NCI-H1105 treated with DMSO at 0.1 percent for 48 hours (cell line): ENCODE measurements at places on chromosomes 1 and 21.
A peak's percentile ranks its signal among the peaks of the same experiment; 100 is the strongest.

DNA sequence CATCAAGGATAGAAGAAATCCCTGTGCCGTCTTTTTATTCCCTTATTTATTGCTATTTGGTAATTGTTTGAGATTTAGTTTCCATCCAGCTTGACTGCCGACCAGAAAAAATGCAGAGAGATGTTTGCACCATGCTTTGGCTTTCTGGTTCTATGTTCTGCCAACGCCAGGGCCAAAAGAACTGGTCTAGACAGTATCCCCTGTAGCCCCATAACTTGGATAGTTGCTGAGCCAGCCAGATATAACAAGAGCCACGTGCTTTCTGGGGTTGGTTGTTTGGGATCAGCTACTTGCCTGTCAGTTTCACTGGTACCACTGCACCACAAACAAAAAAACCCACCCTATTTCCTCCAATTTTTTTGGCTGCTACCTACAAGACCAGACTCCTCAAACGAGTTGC lies 99.0 kb downstream of the TGFB2 start:
- no peak for DNase-seq

DNA sequence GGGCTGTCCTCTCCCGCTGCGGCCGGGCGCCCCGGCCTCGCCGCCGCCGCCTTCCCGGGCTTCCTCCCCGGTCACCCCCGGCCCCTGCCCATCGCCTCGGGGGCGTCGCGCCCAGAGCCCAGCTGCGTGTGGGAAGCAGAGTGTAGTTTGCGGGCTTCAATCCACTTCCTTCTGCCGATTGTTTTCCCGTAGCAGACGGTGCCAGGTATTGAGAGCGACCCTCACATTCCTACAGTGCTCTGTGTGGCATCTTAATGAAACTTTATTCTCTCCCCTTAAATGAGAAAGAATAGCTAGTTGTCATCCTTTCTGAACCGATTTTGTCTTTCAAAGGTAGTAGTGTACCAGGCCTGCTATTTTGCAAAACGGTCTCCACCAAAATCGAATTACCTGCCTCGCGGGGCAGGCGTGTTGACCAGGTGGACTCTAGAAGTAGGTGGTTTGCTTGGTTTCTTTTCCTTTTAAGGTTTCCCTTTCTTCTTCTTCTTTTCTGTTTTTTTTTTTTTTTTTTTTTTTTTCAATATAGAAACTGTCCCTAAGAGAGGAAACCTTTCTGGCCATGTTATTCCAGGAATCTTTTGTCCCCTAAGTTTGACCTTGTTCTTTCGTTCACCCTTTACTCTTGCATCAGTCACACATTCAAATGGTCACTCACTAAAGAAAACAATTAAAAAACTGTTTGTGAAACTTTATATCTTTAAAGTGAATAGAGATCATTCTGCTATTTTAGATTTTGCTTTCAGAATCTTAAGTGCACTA lies 881 bp downstream of the USP25 start:
- no peak for DNase-seq

DNA sequence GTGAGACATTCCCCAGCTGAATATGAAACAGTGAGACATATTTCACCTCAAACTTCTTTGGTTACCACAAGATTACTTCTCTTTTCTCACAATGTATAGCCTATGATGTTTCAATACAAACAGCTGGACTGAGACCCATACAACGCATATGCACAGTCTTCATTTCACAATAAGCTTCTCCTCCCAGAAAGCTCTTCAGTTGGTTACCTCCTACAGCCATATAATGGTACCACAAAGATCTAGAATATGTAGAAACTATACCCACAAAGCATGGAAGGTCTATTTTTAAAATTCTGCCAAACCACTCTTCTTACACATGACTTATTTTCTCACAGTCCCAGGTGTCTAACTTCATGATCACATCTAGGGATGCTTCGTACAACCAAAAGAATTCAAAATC lies 70.8 kb downstream of the JAK1 start:
- no peak for DNase-seq

DNA sequence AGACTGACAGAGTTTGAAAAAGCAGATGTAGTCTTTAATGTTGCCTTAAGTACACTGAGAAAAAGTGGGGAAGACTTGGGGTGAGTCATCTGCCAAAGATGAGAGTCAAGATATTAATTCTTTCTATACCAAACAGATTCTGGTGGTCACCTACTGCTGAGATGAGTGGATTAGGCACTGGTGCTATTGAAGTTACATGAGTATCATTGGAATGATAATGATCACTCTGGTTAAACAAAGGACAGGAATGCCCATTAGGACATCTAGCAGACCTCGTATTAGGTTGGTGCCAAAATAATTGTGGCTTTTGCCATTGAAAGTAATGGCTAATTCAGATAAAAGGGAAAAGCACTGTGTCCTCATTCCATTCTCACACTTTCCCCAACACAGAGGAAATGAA lies 1588.9 kb downstream of the KCNT2 start:
- no peak for DNase-seq

- no peak for DNase-seq
Measured at GRCh38 chr1:195096051-195096521, 1512.2 kb downstream of the KCNT2 start.

DNA sequence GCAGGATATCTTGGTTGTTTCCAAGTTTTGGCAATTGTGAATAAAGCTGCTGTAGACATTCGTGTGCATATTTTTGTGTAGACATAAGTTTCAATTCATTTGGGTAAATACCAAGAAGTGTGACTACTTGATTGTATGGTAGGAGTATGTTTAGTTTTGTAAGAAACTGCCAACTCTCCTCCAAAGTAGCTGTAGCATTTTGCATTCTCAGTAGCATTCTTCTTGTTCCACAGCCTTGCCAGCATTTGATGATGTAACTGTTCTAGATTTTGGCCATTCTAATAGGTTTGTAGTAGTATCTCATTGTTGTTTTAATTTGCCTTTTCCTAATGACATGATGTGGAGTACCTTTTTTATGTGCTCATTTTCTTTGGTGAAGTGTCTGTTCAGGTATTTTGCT lies 38.6 kb upstream of the PLA2G4A start:
- DNase-seq, result no peak

- no peak for DNase-seq
Measured at GRCh38 chr1:89725011-89725370, 92.1 kb downstream of the LRRC8C start.

DNA sequence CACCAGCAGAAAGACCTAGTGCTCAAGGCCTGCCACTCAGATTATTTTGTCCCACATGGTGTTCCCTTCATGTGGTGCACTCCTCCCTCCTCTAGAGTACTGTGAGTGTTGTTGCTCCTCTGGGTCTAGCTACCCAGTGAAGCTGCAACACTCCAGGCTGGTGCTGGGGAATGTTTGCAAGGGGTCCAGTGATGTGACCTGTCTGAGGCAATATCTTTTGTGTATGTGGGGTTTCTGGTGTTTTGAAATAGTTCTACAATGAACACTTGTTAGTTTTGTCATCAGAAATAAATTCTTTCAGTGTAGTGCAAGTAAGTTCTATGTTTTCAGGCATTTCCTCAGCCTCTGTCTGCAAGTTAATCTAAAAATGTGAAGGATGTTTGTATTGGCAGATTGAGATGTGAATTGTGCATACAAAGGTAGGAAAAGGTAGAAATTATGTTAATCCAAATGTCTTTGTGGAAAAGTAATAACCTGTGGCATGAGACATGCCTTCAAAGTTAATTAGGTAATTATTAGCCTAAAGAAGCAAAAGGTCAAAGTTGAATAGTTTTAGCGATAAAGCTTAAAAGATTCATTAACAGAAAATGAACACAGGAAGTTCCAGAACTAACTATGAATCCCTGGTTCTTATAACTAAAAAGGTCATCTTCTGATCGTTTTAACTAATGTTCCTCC lies 616.8 kb downstream of the LTN1 start:
- no peak for DNase-seq

GRCh38 chr21:14308234-14308633 lies 74.7 kb downstream of the HSPA13 start:
- DNase-seq, result no peak

- no peak for DNase-seq
Measured at GRCh38 chr1:4851385-4852065, 197.1 kb downstream of the AJAP1 start.

GRCh38 chr1:198328458-198329032 lies 171.7 kb downstream of the NEK7 start:
- no peak for DNase-seq

DNA sequence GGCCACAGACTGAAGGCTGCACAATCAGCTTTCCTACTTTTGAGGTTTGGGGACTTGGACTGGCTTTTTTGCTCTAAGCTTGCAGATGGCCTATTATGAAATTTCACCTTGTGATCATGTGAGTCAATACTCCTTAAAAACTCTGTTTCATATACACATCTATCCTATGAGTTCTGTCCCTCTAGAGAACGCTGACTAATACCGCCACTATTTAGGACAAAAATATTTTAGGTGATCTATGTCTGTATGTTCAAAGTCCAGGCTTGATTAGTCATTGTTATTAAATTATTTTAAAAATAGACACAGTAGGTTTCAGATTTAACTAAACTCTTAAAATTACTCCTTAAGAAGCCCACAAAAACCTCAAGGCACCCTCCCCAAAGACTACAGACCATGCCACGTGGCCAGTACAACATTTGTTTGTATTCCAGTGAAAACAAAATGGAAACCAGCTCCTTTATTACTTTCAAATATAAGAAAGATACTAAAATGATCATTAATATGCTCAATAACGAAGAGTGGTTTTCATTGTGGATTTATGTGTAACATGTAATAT lies 63.1 kb downstream of the TMPRSS15 start:
- no peak for DNase-seq

DNA sequence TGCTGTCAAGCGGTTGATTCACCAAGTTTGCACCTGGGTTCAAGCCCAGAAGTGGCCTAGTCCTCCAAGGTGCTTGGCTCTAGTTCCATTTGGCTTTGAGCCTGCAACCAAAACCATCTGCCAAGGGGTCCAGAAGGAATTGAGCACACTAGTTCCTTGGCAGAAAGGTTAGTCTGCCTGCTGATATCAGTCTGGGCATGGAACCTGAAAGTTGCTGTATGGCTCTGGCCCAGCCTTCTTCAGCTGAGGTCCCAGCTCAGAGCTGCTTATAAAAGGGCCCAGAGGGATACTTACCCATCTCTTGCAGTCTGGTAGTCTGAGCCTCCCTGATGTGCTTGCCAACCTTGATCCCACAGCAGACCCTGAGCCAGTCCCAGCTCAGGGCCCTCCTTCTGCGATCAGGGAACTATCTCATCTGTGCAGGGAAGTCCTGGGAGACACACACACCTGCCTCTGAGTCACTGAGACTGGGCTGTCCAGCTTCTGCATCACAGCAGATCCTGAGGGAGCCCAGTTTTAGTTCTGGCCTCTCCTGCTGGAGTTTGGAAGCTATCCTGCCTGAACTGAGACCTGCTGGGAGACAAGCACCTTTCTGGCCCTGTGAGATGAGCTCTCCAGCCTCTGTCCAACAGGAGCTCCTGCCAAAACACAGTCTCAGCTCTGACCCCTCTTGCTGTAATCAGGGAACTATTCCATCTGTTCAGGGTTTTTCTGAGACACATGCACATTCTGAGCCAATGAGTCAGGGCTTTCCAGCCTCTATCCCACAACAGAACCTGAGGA lies 75.8 kb downstream of the CTH start:
- no peak for DNase-seq

GRCh38 chr1:102852613-102853012 lies 255.7 kb downstream of the COL11A1 start:
- no peak for DNase-seq

GRCh38 chr1:85303440-85304162 lies 27.2 kb upstream of the BCL10 start:
- no peak for DNase-seq

- DNase-seq, result peak; percentile 55
Measured at GRCh38 chr1:8671306-8671917, 146.0 kb downstream of the RERE start.

GRCh38 chr1:82775406-82776000 lies 974.8 kb downstream of the ADGRL2 start:
- no peak for DNase-seq

DNA sequence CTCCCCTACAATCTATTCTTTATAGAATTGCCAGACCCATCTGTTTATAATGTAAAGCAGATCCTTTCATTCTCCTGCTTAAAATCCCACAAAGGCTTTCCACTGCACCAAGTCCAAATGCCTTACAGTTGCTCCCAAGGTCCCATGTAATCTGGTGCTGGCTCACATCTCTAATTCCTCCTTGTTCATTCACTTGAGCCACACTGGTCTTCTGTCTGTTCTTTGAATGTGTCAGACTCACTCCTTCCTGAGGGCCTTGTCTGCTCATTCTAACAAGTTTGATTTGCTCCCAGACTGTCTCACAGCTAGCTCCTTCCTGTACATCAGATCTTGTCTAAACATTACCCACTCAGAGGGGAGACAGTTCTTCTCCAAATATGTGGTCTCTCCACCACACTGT lies 38.9 kb downstream of the ALG14 start:
- no peak for DNase-seq

DNA sequence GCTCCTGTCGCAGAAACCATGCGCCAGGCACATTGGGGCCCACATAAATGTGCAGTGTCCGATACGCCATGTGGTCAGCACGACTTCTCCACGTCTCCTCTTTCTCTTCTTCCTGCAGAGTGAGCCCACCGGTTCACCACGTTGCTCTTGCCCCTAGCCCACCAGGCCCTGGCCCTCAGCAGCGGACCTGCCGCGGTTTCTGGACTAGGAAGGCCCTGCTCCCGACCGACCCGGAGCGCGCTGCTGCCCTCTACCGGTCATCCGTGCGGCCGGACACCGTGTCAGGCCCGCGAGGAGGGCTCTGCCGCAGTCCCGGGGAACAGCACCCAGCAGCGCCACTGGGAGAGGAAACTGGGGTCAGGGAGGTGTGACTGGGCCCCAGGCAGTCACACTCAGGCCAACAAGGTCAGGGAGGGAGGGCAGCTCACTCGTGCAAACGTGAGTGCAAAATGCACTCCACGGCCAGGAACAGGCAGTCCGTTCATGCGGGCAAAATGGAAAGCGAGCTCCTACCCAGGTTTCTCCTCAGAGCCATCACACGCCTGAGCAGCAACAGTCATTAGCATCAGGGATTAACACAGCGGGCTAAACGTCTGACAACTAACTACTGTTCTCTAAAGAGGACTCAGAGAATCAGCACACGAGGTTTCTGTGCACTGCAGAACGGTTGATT lies 13.7 kb downstream of the TLR5 start:
- DNase-seq, result no peak

DNA sequence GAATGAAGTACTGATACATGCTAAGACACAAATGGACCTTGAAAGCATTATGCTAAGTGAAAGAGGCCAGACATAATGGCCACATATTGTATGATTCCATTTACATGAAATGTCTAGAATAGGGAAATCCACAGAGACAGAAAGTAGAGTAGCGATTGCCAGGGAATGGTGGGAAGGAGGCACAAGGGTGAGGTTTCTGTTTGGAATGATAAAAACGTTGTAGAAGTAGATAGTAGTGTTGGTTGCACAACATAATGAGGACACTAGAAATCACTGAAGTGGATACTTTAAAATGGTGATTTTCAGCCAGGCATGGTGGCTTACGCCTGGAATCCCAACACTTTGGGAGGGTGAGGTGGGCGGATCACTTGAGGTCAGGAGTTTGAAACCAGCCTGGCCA lies 97.6 kb upstream of the VANGL1 start:
- DNase-seq, result no peak

DNA sequence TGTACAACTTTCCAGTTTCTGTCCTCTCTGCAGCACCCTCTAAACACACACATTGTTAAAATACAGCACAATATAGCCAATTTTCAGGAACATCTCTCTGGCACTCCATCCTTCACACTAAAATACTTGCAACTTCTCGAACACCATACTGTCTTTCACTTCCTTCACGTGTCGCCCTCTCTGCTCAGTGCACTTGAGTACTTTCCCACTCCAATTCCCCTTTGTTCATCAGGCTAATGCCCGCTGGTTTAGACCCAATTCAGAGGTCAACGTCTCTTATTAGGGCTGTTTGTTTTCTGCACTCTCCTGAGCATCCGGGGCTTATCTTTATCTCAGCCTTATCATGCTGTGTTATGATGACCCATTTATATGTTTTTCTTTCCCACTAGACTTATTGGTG lies 238.2 kb upstream of the SGIP1 start:
- no peak for DNase-seq
